Amniotic stem cell (primary cell): ENCODE measurements at places on chromosomes 7 and 10.
A peak's percentile ranks its signal among the peaks of the same experiment; 100 is the strongest.

DNA sequence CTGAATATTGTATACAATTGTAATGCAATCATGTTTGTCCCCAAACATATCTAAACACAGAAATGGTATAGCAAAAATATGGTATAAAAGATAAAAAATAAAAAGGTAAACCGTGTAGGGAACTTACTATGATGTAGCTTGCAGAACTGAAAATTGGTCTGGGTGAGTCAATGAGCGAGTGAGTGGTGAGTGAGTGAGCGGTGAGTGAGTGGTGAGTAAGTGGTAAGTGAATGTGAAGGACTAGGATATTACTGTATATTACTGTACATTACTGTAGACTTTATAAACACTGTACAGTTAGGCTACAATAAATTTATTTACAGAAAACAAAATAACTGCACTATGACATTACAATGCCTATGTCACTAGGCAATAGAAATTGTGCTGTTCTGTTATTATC is 1163.2 kb upstream of the SORCS1 start:
- no peak for DNase-seq

DNA sequence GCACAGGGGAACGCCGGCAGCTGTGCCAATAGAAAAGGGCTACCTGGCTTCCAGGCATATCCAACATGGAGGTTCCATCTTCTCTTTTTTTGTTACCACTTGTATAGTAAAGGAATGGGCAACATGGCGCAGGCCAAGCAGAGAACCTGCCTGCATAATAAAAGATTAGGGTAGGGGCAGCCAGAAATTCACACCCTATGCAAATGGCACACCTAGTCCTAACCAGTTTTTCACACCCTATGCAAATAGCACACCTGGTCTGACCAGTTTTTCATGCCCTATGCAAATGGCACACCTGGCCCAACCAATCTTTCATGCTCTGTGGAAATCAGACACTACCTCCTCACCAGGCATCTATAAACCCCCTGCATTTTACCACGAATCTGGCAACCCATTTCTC is 369.5 kb downstream of the IPMK start:
- no peak for DNase-seq

GRCh38 chr10:12279281-12279680 is 70.1 kb upstream of the CAMK1D start:
- no peak for DNase-seq

GRCh38 chr10:84537447-84537931 is 209.1 kb downstream of the CCSER2 start:
- DNase-seq, result peak; percentile 58

DNA sequence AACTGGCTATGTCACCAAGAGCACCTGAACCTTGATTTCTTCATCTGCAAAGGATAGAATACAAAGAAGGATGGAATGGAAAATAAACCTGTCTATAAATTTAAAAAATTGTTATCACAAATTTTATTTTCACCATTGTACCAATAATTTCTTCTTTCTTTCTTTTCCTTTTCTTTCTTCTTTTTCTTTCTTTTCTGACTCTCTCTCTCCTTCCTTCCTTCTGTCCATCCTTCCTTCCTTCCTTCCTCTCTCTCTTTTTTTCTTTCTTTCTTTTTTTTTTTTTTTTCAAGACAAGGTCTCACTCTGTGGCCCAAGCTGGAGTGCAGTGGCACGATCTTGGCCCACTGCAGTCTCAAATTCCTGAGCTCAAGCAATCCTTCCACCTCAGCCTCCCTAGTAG is 36.6 kb upstream of the SORBS1 start:
- no peak for DNase-seq

DNA sequence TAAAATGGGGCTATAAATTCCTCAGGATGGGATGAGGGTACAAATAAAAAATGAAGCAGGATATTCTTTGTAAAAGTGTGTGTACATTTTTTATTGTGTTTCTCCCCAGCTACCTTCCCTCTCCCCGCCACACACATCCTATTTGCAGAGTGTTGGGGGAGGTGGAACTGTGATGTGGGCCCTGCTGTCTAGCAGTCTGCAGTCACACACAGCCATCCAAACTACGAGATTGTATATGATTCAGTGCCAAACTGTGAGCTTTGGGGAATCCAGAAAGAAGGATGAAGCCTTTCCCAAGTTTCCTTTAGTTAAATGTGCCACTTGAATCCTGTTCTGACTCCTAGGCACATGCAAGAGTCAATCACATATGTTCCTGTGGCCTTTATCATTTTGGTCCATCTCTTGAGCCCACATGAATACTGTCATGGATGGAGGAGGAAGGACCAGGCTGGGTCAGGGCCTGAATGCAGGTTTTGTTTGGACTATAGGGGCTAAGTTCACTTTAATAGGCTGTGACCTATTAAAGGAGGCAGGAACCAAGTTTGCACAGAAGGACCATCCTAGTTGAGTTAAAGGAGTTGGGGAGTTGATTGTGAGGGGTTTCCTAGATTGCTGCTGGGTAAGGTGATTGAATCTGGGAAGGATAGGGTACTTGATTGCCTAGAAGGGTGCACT is 1.1 kb upstream of the SEMA4G start:
- no peak for DNase-seq

DNA sequence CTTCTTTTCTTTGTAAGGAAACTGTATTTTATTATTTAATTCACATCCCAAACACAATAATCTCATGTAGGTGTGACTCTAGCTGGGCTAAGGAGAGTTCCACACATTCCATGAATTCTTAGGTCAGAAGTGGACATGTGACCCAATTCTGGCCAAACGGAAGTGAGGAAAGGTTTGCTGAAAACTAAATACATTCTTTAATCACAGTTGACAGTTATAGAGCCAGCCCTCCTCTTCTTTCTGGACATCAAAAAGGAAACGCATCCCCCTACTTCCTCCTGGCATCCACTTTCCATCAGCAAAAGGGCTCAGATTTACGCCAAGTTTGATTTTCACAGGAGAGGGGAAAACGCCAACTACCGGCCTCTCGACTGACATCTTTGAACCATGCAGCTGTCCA is 774.4 kb upstream of the POM121L12 start:
- DNase-seq, result no peak

GRCh38 chr10:94607111-94607510 is 61.5 kb downstream of the HELLS start:
- DNase-seq, result no peak

- no peak for DNase-seq
These were observed 80.6 kb downstream of the ORC5 start for GRCh38 chr7:104127204-104127603.

GRCh38 chr7:157436763-157437480 is 100.1 kb downstream of the DNAJB6 start:
- DNase-seq, result no peak

- DNase-seq, result no peak
These were observed 59.9 kb upstream of the GLCCI1 start for GRCh38 chr7:7908622-7909145.

DNA sequence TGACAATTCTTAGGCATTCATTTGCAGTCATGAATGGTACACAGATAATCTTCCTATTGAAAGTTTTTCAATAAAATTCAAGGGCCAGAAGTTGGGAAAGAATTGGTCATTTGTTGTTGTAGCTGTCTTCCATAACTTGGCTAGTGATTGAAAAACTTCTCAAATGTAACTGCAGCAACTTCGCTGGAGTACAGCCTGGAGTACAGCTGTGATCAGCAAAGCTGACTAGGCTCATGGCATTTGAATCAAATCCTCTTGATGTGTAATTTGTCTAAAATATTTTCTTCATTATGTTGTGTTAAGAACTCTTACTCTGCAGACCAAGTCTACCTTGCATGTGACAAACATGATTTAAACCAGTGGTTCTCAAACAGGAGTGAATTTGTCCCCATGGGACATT is 226.5 kb upstream of the STEAP1 start:
- no peak for DNase-seq

DNA sequence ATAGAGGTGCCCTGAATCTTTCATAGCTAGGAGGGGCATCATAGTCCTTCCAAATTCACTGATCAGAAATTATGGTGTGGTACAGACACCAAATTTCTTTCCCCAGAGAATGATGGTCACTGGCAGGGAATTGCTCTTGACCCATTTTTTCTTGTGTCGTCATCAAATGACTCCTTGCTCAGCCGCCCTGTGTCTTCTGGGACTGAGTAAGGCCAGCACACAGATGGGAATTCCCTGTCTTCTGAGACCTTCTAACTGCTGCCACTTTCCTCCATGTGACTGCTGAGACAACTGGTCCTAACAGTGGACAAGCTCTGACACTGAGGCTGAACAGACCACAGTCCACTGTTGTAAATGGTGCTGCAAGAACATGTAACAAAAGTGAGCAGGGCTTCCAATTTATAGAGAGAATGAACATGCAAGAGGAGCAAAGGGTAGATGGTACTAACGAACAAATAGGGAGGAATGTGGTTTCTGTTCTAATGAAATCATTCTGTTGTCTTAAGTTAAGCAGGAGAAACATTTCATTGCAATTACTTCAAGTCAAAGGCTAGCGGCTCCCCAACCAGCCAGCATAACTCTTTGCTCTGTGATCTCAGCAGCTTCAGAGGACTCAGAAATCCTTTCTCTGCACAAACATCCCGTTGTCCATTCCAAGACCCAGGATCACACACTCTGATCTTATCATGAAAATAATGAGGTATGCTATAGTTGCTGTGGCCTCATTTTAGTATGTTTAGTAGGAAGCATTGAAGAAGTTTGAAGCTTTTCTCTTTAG is 235.9 kb upstream of the PRSS1 start:
- DNase-seq, result no peak

GRCh38 chr7:46411236-46411635 is 490.2 kb upstream of the IGFBP3 start:
- DNase-seq, result no peak

- DNase-seq, result no peak
These were observed 36.7 kb downstream of the WAC start for GRCh38 chr10:28569506-28570159.

DNA sequence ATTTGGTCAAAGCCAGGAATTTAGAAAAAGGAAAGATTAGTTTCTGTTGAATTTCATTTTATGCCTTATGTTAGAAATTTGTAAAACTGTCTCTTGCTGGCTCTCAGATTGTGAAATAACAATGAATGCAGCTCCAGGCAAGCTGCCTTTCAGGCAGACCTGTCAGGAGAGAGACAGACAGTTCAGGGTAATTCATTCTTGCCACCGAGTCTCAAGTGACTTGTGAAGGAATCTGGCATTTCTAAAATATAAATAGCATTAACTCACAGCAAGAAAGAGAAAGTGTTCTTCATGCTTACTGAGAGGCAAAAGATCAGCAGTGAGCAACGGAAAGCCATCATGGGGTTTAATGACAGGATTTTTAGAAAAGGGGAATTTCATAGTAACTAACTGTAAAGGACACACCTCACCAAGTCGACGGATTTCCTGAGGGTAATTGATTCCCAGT is 442.3 kb upstream of the AKR1E2 start:
- DNase-seq, result no peak

DNA sequence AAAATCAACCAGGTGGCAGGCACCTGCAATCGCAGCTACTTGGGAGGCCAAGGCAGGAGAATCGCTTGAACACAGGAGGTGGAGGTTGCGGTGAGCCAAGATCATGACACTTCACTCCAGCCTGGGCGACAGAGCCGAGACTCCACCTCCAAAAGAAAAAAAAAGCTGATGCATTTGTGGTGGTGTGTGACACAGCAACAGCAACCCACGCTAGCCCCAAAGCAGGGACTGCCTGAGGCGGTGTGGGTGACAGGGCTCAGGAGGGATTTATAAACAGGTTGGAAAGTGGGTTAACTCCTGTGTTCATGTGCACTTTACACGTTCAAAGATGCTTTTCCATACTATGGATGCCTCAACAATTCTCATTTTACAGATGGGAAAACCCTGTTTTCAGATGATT is 395.9 kb upstream of the PODXL start:
- no peak for DNase-seq

DNA sequence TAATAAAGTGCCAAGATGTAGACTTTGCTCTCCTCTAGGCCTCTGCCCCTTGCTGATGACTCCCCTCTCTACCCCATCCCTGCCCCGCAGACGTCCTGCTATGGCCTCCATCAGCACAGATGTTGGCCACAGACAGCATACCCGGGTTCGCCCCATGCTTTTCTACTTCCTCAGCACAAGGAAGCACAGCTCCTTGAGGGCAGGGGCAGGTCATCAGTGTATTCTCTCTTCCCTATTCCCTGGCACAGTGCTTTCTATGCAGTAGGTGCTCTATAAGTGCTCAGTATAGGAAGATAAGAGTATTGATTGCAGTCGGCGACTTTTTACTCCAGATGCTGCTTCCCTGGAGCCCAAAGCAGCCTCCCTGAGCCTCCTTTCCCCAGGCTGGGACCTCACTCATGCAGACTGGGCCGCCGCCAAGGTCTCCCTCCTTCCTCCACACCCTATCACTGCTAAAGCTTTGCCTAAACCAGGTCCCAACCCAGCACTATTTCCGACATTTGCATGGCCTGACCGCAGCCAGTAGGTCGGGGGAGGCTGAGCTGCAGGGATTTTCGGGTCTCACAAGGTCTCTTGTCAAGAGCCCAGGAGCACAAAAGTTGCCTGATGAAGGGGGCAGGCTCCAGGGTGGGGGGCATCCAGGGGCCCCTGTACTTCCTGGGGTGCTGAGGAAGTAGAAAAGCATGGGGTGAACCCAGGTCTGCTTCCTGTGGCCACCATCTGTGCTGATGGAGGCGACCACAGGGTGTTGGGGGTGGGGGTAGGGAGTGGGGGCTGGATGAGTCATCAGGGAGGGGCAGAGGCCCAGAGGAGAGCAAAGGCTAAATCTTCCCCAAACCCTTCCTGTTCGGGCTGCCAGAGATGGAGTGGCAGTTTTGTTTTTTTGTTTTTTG is 8.0 kb downstream of the CALHM3 start:
- no peak for DNase-seq

DNA sequence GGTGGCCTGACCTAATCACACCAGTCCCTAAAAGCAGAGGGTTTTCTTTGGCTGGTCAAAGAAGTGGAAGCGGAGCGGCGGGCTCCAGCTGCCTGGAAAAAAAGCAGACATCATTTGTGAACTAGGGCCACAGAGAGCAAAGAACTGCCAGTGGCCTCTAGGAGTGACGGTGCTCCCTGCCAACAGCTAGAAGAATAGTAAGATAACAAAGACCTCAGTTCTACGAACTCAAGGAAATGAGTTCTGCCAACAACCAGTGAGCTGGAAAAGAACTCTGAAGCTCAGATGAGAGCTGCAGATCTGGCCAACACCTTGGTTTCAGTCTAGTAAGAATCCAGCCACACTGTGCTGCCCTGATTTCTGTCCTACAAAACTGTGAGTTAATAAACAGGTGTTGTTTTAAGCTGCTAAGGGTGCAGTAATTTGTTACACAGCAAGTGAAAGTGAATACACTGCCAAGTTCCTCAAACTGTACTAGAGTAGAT is 178.0 kb downstream of the SRPK2 start:
- DNase-seq, result no peak

- DNase-seq, result no peak
These were observed 121.8 kb upstream of the HPS1 start for GRCh38 chr10:98568551-98568950.
